ENCODE measurements at places on chromosomes 1 and 21. TPM values are rescaled to one million over a fixed set of nuclear protein-coding genes. Genes with fewer than 3 reads are reported as not detected.

The SYTL1 gene
- total RNA-seq, result 29.3 TPM

The GPR25 gene
- total RNA-seq, result 0.62 TPM

The SPRR1B gene
- total RNA-seq, result not detected

The GSTM1 gene
- total RNA-seq, result not detected

The S100A5 gene
- not detected for total RNA-seq

The SLC1A7 gene
- total RNA-seq, result 0.68 TPM

The PODN gene
- 64.0 TPM for total RNA-seq

The SYPL2 gene
- 1.5 TPM for total RNA-seq

The LDLRAD2 gene
- total RNA-seq, result 0.32 TPM

The OR10Z1 gene
- total RNA-seq, result not detected

The TMEM82 gene
- total RNA-seq, result not detected

The PPFIA4 gene
- 1.3 TPM for total RNA-seq

The GALE gene
- 49.8 TPM for total RNA-seq

DNA sequence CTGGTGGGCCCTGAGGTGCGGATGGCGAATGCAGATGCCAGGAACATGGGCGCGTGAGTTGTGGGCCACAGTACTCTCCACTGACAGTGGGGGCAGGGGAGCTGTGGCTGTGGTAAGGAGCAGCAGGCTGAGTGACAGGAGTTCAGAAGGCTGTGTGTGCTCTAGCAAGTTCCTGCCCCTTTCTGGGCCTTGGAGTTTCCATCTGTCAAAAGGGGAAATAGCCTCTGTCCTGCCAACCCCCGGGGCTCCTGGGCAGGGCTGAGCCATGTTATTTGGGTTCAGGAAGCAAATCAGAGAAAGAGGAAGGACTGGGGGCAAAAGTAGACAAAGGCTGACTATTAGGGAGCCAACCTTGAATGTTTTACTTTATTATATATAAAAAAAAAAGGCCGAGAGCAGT is 19.5 kb upstream of the MFN2 start:
- DNase-seq, result peak; percentile 78

DNA sequence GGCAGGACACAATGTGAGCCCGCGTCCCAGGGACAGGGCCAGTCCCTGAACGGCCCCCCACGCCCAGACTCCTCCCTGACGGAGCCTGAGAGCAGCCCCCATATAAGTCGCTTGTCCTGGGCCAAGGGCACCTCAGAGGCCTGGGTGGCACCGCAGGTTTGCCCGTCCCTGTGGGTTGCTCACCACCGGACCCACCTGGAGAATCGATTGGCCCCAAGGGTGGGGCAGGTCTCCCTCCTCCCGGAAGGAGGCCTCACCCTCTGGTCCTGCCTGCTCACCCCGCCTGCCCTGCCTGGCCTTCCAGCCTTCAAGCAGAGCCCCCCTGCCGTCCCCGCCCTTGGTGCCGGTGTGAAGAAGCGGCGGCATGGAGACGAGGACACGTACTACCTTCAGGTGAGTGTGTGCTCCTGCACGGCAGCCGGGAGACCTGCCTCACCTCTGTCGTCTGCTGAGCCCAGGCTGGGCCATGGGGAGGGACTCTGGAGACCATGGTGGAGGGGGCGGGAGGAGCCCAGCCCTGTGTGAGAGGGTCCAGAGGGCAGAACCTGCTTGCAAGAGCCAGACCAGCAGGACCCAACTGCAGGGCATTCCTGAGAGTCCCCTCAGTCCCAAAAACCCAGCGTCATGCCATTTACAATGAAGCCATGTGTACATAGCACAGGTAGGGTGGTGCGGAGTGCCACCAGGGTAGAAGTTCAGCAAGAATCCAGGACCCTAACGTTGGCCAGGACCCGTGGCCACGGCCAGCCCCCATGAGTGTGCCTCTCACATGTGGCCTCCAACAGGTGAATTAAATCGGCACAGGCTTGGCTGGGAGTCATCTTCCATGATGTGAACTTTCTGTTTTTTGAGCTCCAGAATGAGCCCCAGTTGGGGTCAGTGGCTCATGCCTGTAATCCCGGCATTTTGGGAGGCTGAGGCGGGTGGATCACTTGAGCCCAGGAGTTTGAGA is 24.1 kb upstream of the CCDC27 start:
- DNase-seq, result no peak

- no peak for DNase-seq
Measured at GRCh38 chr1:21510885-21511578, 1.8 kb downstream of the ALPL start.

DNA sequence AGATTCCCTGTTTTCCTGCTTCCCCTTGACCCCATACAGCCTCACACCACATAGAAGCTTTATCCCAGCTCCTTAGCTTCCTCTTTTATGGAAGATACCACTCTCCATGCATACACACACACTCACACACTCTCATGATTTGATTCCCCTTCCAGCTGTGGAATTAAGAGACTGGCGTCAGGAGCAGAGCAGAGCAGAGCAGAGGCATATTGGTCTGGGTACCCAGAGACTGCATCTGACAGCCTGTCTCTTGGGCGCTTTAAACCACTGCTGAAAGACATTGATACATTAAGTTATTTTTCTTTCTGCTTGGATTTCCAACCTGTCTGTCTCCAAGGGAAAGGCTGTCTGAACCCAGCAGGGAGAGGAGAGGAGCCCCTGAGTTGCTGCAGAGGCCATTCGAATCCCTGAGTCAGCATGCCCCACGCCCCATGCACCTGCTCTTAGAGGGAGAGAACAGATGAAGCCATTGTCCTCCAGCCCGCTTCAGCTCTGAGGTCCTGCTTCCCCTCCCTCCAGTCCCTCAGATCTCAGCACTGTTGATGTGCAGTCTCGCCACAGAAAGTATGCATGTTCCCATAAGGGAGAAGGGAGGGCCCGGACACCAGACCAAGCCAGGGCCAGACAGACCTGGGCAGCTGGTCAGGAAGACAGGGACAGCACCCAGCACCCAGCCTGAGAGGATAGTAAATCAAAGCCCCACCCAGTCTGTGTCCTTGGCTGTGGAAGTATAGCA is 66.7 kb upstream of the GJB5 start:
- no peak for DNase-seq

- no peak for DNase-seq
Measured at GRCh38 chr1:27161594-27161993, 6.7 kb upstream of the SLC9A1 start.

- DNase-seq, result no peak
Measured at GRCh38 chr1:207966521-207966920, 55.6 kb upstream of the CD34 start.

GRCh38 chr1:161902182-161902581 is 121.5 kb downstream of the OLFML2B start:
- no peak for DNase-seq

- no peak for DNase-seq
Measured at GRCh38 chr1:32806910-32807523, 10.1 kb downstream of the YARS1 start.

GRCh38 chr21:17759511-17760178 is 59.5 kb downstream of the C21orf91 start:
- DNase-seq, result no peak

- DNase-seq, result no peak
Measured at GRCh38 chr1:193108471-193108870, 3.3 kb upstream of the GLRX2 start.

DNA sequence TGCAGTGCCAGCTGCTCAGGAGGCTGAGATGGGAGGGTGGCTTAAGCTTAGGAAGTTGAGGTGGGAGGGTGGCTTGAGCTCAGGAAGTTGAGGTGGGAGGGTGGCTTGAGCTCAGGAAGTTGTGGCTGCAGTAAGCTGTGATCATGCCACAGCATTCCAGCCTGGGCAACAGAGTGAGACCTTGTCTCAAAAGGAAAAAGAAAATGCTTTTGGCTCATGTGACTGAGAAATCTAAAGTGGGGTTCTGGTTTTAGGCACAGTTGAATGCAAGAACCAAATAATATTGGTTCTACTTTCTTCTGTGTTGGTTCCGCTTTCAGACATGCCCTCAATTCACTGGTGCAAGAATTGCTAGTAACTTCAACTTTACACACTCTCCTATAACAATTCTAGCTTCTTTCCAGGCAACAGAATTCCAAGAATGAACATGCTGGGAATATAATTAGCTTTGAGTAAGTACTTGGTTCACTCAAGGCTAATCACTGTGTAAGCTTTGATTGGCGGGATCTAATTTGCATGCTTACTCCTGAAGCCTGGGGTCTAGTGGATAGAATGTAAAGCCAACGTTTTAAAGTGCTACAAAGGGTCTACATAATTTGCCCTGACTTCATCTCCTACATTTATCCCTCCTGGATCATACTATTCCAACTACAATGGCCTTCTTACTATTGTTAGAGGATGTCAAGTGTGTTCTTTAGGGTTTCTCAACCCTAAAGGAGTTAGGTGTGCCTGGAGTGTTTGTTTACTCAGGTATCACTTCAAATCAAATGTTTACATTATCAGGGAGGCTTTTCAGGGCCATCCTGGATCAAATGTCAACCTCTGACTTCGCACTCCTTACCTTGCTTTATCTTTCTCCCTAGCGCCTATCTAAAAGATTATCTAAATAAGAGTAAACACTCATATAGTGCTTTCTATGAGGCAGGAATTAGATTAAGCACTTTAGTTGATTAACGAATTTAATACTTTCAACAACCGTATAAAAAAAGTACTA is 115.1 kb downstream of the SLC16A1 start:
- no peak for DNase-seq

DNA sequence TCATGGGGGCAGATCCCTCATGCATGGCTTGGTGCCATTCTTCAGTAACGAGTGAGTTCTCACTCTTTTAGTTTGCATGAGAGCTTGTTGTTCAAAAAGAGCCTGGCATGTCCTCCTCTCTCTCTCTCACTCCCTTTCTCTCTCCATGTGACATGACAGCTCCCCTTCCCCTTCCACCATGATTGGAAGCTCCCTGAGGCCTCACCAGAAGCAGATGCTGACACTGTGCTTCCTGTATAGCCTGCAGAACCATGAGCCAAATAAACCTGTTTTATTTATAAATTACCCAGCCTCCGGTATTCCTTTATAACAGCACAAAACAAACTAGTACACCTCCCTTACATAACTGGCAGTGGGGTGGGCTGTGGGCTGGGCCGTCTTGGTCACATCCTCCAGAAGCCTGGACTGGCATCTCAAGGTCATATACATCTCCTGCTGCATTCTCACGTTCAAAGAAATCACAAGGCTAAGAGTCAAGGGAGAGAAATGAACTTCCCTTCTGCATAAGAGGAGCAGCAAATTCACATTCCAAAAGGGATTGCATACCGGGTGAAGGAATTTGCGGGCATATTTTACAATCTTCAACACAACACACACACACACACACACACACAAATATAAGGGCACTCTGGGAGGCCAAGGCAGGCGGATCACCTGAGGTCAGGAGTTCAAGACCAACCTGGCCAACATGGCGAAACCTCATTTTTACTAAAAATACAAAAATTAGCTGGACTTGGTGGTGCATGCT is 2.3 kb upstream of the CCSAP start:
- DNase-seq, result no peak

GRCh38 chr21:45774291-45774690 is 130.8 kb downstream of the PCBP3 start:
- no peak for DNase-seq

- DNase-seq, result no peak
Measured at GRCh38 chr1:98422816-98423215, 238.7 kb upstream of the SNX7 start.

DNA sequence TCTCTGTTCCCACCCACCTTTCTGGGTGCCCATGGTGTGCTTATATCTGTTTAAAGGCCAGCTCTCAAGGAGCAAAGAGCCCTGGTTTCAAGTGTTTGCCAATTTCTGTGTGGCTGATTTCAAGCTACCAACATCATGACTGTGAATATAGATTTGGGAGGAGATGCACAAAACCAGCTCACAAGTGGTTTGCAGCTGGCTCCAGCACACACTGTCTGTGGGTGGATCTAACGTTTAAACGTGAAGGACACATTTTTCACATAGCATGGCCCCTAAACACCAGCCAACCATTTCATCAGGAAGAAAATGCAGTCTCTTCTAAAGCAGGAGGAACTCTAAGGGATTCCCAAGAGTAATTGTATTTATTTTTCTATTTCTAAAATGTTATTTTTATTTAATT is 65.2 kb downstream of the FCRL5 start:
- DNase-seq, result no peak

DNA sequence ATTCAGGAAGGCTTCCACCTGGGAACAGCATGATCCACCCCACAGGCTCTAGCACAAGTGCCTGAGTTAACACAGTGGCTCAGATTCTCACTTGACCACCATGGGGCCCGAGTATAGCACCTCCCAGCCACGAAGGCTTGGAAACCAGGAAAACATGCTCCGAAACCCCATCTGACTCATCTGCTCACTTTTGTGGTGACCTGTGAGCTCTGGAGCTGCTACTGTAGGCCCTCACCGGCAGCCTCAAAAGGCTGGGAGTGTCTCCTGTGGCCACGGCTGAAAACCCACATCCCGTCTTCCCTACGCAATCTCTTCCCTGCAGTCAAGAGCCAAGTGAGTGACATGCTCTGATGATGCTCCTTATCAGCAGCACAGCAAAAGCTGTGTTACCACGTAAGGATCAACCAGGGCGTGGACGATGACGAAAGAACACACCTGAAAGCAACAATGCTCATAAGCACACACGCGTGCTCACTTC is 81.4 kb downstream of the TGFBR3 start:
- no peak for DNase-seq

DNA sequence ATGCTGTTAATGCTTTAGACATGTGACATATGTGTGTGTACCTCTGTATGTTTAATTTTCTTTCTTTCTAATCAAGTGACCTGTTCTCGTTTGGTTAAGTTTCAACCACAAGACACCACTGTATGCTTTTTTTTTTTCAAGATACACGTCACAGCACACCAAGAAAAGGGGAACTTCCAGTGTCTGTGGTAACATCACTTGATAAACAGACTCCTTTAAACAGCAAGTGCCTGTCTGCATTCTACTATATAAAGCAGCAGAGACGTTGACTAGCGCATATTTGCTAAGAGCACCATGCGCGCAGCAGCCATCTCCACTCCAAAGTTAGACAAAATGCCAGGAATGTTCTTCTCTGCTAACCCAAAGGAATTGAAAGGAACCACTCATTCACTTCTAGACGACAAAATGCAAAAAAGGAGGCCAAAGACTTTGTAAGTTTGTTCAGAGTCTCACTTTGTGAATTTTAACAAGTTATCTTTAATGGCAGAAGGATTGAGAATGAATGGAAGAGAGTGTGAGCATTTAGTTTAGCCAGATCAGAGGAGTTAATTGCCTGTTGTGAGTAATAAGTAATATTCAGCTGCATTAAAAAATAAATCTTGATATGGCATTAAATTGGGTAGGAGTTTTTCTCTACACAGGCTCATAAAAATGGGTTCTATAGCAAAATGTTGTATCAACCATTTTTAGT is at the start of gene RGS1:
Gene RGS1 (plus strand): TSS at position 275 of the 691 bp plus-strand sequence. CDS start 20 bp downstream, at position 295.
- DNase-seq, result peak; percentile 53
